Left colon (tissue), 2 donors: ENCODE measurements at places on chromosomes 6 and 20.

- no peak for DNase-seq
These were observed 33.0 kb downstream of the NUP153 start for GRCh38 chr6:17673543-17674254.

DNA sequence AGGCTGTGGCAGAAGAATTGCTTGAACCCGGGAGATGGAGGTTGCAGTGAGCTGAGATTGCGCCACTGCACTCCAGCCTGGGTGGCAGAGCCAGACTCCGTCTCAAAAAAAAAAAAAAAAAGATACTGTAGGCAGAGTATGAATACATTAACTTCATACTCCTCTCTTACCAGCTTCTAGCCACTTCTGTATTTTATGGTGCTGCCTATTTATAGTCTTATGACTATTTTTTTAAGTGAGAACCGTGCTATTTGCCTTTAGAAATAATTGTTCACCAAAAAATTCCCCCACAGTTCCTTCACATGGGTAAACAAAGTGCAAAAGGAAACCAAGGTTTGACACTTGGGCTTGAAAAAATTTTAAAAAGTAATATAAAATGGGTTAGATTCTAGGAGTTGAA lies 1.5 kb upstream of the SNRNP48 start:
- no peak for DNase-seq

- DNase-seq, result peak; percentile 11
These were observed 112.6 kb downstream of the FRK start for GRCh38 chr6:115947966-115948541.

- no peak for DNase-seq
These were observed 76.3 kb upstream of the SIRPA start for GRCh38 chr20:1818895-1819294.

GRCh38 chr6:166949528-166950442 lies 6.6 kb downstream of the RNASET2 start:
- no peak for DNase-seq
